ENCODE measurements at places on chromosomes 5 and 9.

- no peak for DNase-seq
Measured at GRCh38 chr5:67400752-67401151, 204.2 kb upstream of the CD180 start.

- DNase-seq = no peak
Measured at GRCh38 chr9:23120630-23121029, 674.0 kb downstream of the DMRTA1 start.

DNA sequence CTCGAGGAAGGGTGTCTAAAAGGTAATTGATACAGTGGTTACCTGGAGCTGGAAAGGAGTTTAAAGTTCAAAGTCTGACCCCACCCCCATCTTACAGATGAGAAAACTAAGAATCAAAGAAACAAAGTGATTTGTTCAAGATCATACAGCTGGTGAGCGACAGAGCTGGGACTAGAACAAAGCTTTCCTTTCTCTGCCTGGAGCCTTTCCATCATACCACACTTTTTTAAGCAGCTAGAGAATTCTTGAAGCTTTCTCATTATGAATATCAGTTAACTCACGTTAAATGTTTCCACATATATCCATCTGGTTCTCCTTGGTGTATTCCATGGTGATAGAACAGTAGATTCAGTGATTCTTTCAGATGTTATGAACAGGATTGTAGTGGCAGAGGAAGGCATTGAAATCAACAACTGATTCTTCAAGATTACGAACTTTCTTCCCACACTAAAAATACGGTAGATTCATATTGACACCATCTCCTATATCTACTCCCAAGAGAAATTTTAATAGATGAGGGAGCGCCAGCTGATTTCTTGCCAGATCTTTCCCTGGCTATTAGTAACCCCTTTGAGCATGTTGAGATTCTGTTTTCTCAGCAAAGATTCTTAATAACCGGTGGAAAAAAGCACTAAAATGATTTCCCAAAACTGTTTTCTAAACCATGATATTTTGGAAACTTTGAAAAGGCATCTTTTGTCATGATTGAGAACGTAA, 233.7 kb downstream of the ADAMTSL1 start:
- DNase-seq = no peak

GRCh38 chr5:147248561-147248960, 13.7 kb downstream of the STK32A start:
- DNase-seq = no peak

DNA sequence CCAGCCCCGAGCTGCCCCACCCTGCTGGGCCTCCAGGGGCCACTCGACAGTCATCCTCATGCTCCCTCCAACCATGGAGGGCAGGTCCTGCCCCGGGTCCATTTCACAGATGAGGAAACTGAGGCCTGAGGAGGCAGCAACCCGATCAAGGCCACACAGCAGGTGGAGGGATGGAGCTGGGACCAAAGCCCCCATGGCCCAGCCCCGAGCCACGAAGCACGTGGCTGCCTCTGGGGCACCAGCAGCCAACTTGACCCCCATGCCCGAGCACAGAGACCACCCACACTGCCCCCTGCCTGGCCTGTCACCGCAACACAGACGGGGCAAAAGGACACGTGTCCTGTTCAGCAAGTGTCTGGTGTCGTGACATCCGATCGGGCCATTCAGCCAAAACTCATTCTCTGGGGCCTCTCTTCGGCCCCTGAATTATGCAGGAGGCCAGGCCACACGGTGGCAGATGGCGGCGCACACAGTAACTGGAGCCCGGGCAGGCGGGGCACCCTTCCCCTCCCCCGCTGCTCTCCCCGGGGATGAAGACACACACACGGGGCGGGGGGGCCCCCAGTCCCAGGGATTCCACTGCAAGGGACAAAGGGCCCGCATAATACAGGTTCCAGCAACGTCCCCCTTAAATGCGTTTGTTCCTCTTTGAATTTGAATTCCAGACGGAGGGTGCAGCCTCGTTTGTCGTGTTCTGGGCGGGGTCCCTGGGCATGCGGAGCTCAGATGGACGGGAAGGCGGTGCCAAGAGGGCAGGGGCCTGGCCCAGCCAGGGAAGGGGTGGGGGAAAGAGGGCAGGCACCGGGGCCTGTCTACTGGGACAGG, 29.4 kb upstream of the TMEM250 start:
- no peak for DNase-seq

GRCh38 chr5:15007646-15008045, 136.1 kb upstream of the ANKH start:
- DNase-seq = no peak

DNA sequence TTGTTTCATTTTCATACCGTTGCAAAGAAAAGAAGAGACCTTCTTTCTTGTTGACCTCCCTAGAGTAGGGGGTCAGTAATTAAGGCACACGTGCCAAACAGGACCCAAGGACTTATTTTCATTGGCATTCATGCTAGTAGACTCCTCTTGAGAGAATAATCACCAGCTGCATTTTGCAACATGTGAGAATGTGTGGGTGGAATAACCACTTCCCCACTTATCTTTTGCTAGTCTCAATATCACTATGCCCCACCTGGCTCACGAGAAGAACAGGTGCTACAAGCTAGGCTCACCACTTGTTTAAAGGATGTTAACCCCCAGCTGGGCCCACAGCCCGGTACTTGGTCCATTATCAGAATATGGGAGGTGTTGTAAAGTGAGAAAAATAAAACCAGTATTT, 460.7 kb upstream of the MEF2C start:
- peak; percentile 41 for DNase-seq

GRCh38 chr5:139633295-139634027, 14.7 kb upstream of the CXXC5 start:
- DNase-seq = peak; percentile 89

DNA sequence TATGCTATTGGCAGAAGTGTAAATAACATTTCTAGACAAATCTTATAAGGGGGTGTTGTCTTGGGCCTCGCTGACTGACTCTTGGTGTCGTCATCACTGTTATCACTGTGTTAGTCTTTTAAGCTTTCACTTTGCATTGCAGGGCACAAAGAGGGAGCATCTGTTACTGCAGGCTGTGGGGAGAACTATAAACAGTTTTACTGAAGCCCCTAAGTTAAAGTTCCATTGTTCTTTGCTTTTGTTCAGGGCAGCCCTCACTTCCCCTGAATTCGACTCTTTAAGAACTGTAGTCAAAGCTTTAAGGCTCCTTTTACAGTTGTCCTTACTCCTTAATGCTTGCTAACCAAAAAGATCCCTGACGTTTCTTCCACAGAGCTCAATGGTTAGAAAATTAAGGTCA, 605.0 kb downstream of the RAB3C start:
- DNase-seq = peak; percentile 13

DNA sequence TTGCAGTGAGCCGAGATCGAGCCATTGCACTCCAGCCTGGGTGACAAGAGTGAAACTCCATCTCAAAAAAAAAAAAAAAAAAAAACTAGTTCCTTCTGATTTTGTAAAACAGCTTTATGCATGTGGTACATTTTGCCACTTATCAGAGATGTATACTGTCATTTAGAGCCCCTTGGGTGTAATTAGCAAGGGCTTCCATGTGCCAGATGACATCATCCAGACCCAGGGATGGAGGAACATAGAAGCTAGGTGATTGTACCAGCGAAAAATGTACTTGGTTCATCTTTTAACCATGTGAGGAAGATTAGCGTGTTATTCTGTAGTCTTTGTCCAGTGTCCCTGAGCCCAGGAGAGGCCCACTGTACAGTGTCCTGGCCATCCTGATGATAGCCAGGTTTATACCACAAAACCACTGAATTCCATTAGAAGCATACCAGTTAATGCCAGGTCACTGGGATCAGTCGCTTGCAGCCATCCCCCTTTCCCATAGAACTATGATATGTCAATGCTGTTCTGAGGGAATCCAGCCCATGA, 239.3 kb upstream of the SGCD start:
- DNase-seq = no peak

- DNase-seq = no peak
Measured at GRCh38 chr9:126624912-126625311, 11.2 kb downstream of the LMX1B start.

- peak; percentile 46 for DNase-seq
Measured at GRCh38 chr5:126615286-126615685, 14.5 kb downstream of the PHAX start.

- DNase-seq = peak; percentile 92
Measured at GRCh38 chr5:139392678-139393496, 2.0 kb downstream of the PROB1 start.

DNA sequence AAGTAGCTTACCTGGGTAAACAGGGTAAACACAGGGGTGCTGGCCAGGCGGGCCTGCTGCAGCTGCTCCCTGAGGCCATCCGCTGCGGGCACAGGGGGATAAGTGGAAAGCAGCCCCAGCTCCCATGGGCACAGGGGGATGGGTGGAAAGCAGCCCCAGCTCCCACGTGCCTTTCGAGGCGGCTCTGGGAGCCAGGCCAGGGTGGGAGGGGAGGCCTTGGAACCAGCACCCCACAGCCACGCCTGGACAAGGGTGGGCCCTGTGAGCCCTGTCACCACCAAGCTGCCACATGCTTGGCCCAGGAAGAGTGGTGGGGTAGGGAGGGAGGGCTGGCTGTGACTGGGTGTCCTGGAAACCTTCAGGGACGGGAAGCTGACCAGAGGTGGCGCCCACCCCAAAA, 7.8 kb upstream of the CARD9 start:
- DNase-seq = no peak

DNA sequence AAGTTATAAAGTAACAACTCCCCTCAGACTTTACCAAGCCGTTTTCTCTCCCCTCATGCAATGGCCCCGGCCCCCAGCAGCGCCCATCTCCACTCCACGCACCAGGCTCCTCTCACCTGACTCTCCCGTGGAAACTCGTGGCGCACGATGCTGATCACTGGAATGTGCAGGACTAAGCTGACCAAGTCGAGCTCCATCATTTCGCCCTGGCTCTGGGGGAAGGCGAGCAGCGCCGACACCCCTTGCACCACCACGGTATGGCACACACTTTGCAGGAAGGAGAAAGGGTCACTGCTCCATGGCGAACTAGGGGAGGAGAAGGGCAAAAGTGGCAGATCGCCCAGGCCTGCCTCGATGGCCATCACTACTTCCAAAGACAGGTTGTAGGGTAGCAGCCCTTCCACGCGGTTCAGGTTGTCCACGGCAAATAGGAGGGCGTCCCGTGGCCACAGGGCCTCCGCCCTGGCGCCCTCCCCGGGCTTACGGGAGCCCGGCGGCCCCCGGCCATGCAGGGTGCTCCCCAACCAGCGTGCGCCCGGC, 1.2 kb downstream of the GRIN3A start:
- no peak for DNase-seq

DNA sequence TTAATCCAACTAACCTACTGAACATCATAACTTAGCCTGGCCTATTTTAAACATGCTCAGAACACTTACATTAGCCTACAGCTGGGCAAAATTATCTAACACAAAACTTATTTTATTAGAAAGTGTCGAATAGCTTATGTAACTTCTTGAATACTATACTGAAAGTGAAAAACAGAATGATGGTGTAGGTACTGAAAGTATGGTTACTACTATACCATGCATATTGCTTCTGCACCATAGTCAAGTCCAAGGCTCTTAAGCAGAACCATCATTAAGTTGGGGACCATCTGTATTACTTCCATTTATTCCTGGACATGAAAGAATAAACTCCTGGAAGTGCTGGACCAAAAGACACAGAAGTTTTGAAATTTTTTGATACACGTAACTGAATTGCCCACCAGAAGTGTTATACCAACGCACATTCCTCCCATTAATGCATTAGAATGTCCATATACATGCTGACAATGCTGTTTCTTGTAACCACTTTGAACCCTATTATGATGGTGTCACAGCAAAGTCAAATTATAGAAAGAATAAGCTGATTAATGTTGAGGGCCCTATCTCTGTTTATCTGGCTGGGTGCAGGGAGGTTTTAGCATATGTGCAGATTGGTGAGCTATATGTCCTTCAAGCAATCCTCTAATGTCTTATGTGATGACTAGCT, 375.7 kb downstream of the ACTL7B start:
- no peak for DNase-seq

GRCh38 chr9:95000821-95001220, 274.3 kb downstream of the AOPEP start:
- DNase-seq = no peak

- DNase-seq = peak; percentile 89
Measured at GRCh38 chr5:124902097-124902821, 155.8 kb upstream of the ZNF608 start.

DNA sequence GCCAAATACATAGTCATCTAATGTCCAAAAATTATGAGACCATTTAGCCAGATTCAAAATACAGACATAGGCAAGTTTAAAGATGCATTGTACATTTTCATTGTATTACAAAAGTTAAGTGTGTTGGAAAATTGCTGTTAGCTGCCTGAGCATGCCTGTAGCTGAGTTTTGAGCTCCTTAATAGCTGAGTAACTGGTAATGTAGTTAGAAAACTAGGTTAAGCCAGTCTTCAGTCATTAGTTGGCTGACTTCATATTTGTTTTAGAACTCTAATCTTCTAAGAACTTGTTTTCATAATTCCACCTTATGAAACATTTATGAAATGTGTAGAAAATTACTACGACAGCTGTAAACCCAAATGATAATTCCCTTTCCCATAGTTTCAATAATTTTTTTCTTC, 293.4 kb downstream of the ARRDC3 start:
- no peak for DNase-seq

GRCh38 chr9:77544546-77544945, 103.6 kb downstream of the GNA14 start:
- no peak for DNase-seq

DNA sequence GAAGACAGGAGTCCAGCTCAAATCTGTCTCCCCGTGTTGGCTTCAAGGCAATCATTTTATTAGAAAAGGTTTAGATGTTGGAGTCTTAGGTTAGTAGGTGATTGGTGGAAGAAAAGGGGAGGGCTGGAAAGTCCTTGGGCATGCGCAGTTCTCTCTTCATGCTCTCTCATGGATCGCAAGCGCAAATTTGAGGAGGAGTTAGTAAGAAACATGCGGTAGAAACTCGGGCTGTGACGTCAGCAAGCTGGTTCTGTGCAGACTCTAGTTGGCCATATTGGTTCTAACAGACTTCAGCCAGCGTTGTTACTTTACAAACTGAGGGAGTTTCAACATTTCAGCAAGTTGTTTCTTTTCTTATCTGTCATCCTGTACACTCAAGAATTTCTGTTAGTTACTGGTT, 392.2 kb downstream of the CDK5RAP2 start:
- DNase-seq = no peak

DNA sequence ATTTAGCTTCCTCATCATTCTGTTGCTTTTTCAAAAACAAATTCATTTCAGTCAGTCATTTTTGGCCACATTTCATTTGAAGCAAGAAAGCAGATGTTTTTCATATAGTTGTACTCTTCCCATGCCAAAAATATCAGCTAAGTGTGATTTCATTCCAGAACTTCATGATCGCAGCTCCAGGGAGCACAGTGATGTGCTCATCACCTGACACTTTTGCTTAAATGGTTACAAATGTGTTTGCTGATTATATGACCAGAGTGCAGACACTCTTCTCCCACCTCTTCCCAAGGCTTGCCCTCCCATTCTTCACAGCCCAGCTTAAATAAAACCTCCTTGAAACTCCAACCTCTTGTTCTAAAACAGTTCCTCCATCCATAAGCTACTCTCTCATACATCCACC, 32.6 kb downstream of the GABRB2 start:
- no peak for DNase-seq

All from NAMALWA (cell line).